ENCODE measurements at places on chromosomes 3 and 15.

GRCh38 chr3:5726621-5727020, 539.1 kb downstream of the EDEM1 start:
- DNase-seq: no peak

GRCh38 chr15:40495516-40495915, 24.7 kb downstream of the CHST14 start:
- no peak for DNase-seq

GRCh38 chr3:23189187-23189586, 13.9 kb upstream of the UBE2E2 start:
- no peak for DNase-seq

DNA sequence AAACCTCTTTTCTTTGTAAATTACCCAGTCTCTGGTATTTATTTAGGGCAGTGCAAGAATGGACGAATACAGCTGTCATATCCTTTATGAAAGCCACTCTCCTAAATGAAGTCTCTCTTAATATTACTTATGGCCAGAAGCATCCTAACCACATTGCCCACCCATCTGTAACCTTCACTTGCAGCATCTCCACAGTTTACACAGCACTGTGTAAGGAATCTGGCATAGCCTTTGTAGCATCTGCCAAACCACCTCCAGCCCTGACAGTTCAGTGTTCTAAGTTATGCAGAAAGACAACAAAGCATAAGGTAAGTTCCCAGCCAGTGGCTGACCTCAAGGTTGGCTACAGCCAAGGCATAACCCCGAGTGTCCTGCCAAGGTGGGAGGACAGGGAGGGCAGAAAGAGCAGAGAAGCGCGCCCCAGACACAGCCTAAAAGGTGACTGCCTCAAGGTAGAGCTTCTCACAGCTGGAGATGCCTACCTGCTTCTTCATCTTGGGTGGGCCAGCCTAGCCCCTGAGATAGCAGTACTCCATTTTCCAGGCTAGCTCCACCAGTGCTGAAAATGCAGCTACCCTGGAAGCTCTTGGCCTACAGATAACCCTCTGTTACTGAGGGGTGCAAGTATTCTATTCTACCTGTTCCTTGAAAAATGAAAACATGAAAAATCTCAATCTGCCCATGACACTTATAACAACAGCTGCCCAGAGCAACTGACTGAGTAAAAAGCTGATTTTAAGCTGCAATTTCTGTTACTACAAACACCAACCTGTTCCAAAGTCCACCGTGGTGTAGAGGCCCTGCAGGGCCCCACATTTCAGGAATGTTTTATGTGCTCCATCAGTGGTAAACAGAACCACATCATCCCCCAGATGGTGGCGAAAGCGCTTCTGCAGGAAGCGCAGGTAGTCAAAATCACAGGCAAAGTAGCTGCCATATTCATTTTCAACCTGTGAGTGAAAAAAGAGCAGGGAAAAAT, 39.3 kb downstream of the GLB1 start:
- DNase-seq: no peak

DNA sequence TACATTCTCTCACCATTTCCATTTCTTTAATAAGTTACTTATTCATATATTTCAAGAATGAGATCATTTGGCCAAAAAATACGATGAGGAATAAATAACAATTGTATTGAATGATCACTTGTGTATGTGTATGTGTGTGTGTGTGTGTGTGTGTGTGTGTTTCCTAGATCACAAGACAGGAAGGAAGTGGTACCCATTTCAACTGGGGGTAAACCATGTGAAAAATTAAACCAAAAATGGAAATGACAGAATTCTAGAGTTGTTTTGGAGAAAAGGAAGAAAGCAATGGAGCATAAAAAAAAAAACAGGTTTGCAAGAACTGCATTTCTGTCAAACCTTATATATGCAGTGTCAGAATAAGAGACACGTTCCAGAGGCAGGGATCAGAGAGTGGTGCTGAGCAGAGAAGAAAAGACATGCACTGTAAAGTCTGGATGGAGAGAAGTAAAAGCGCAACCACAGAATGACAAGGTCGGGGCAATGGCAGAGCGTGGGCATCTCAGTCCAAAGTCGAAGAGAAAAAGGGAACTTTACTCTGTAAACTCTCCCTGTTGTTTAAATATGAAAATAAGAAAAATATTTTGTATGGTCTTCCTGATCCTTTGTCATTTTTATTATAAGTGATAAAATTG, 75.5 kb downstream of the PEX5L start:
- no peak for DNase-seq

- no peak for DNase-seq
These were observed 20.3 kb upstream of the CCNL1 start for GRCh38 chr3:157180262-157180661.

DNA sequence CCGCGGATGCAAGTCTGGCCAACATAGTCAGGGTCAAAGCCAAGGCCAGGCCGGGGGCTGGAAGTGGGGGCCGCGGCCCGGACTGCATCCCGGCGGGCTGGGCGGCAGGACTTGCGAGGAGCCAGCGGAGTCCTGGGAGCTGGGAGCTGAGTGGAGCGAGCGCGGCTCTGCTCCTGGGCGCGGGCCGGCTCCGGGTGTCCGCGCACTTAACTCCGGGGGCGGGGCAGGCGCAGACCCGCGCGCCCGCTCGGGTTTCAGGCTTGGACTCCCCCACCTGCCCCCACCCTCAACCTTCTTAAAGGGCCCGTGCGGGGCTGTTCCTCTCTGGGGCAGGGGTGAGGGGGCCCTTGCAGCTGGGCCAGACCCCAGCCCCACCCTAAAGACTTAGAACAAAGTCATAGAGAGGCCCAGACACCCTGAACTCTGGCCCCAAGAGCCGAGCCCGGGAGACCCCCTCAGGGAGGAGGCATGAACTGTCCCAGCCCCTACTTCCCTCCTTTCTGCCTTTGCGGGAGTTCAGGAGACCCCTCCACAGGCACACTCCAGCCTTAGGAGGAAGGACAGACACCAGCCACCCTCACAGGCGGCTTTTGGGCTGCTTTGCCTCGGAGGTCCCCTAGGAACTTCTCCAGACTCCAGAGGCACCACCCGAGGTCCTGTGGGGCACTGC, at the start of gene CSPG4:
Gene CSPG4, minus strand, starts transcription at position 181 of the 670 bp plus-strand sequence. Its CDS starts 93 bp downstream, at position 88.
- no peak for DNase-seq

DNA sequence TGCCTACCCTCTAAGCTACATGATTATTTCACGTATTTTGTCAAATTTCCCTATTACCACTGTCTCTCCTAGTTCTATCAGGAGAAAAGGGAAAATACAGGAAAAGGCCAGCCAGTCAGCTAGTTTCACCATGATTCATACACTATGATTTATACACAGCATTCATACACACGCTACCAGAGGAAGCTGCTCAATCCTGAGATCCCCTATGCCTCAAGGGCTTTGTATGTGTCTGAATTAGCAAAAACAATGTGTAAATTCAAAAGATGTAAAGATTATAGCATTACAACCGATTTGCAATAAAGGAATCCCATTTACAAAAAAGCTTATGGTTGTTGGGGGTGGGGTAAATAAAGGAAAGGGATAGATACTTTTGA, 3.1 kb upstream of the ACKR4 start:
- no peak for DNase-seq
